Glutamatergic neuron (in vitro differentiated cells): ENCODE measurements at places on chromosomes 5 and 9. TPM values are rescaled to one million over a fixed set of nuclear protein-coding genes. Genes with fewer than 3 reads are reported as not detected.

DNA sequence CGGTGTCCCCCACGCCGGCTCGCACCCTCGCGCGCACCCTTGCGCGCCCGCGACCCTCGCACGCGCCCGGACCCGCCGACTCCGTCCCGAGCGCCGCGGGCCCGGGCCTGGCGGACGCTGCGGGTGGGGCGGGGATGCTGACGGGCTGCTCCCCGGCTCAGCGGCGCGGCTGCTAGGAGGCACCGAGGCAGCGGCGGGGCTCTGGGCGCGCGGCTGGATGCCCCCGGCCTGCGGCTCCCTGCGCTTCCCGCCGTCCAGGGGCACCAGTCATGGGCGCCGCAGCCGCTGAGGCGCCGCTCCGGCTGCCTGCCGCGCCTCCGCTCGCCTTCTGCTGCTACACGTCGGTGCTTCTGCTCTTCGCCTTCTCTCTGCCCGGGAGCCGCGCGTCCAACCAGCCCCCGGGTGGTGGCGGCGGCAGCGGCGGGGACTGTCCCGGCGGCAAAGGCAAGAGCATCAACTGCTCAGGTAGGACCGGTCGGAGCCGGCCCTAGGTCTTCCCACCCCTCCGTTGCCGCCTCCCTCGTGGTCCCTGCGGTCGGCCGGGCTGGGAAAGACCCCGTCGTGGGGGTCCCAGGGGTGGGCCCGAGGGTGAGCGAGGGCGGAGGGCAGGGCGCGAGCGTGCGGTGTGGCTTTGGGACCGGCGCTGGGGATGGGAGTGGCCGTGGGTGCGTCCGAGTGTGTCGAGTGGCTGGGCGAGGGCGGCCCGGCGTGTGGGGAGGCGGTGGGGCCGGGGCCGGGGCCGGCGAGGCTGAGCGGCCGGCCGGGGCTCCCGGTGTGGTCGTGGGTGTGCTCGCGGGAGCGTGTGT lies 530 bp downstream of the TMEFF1 start:
- DNase-seq: peak; percentile 70

DNA sequence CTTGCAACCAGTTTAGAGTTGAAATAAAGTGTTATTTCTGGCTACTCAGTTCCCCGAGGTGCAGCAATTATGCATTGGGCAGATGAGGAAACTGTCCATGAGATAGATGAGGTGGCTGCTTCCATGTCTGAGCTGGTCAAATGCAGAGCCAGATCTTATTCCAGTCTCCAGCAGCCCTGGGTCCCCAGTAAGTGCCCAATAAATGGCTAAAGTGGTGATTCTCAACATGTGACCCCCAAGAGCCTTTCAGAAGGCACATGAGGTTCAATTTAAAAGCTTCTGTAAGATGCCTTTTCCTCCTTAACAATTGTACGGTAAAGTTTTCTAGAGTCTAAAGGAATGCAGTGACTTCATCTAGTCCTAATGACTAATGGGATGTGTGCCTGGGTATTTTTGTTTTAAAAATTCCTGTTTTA lies 17.5 kb downstream of the ATOX1 start:
- no peak for DNase-seq

- DNase-seq: no peak
Observed at GRCh38 chr5:108529381-108529780, 147.5 kb upstream of the FBXL17 start.

- DNase-seq: no peak
Observed at GRCh38 chr9:34177593-34178435, 1.0 kb upstream of the UBAP1 start.

Gene RXRA
- 20.5 TPM for total RNA-seq

Gene BAAT
- total RNA-seq: 0.54 TPM
